ENCODE measurements at places on chromosomes 2 and 18.

GRCh38 chr2:172552547-172553291 is 3.2 kb upstream of the PDK1 start:
- DNase-seq = no peak

- no peak for DNase-seq
Observed at GRCh38 chr2:149100739-149101699, 62.5 kb downstream of the LYPD6B start.

DNA sequence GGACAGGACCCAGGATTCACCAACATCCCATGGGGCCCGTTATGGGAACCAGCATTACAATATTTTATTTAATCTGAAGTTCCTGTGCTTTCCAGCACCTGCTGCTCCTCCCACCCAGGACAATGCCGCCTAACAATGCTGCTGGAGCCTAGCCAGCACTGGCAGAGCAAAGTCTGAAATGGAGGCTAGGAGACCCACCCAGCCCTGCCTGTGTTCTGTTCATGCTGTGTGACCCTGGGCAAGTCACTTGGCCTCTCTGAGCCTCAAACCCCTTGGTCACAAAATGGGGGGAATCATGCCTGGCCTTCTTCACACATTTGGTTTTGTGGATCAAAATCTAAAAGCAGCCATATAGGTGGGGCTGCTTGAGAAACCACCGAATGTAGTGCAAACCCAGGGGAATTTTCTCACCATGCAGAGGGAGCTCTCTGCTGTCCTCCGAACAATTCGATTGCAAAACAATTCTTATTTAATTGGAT is 38.5 kb upstream of the ODC1 start:
- DNase-seq = no peak

DNA sequence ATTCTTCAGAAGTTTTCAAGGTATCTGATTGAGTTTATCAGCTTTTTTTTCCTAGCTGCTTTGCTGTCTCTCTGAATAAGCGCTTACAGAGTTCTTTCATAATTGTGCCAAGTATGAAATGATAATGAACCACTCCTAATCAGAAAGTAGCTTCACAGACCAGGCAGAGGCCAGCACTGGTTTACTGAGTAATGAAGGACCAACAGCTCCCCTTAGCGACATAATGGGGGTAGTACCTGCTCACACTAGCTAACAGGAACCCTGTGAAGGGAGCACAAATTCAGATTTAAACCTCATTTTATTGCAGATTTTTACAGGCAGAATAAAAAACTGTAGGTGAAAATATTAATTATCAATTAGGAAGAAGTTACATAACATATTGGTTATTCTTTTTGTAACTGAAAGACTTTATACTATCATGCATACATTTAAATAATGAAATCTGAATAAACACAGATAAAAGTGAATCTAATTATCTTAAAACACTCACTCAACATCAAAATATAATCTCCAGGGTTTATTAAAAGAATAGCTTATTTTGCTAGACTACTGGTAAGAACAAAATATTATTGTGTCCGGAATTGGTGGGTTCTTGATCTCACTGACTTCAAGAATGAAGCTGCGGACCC is 53.7 kb upstream of the LRRC30 start:
- no peak for DNase-seq

- no peak for DNase-seq
Observed at GRCh38 chr2:171703574-171704347, 16.5 kb downstream of the DYNC1I2 start.

DNA sequence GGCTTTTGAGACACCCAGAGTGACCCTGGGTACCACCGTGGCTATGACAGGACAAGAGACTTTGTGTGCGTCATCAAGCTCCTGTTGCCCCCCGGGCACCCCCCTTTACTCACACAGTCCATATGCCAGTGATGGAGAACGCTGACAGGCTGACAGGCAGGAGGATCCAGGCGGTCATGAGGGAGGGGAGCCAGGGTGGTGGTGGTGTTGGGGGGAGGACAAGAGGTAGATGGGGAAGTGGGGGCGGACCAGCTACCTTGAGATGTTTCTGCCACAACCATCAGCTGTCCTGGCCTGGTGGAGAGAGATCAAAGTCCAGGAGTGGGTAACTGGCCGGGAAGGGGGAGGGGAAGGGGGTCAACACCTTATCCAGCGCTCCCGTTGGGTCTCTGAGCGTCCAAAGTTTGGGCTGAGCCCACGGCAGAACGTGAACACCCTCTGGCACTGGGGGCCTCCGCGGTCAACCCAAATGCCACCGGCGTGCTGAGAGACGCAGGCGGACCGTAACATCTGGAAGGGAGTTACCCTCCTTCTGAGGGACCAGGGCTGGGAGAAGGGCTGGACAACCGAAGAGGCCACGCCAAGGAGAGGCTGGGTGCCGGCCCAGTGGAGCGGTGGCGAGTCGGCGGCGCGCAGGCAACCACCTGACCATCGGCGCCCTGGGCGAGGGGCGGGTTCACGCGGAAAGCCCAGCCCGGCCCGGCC is 575 bp downstream of the TMEM150A start:
- peak; percentile 47 for DNase-seq

DNA sequence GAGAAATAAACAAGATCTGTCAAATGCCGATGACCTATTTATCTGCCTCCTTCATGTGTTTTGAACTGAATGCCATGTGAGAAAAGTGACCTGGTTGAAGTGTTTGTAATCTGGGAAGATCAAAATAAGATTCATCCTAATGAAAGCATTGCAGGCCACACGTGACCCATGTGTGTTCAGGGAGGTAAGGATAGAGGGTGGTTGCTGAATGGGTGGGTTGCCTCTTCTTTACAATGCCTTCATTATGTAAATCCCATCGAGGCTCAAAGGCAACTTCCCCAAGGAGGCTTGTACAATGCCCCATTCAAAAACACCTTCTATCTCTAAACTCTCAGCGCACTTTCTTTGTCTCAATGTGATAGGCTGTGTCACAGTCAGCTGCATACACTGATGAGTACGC is 273.1 kb downstream of the LRATD1 start:
- no peak for DNase-seq

DNA sequence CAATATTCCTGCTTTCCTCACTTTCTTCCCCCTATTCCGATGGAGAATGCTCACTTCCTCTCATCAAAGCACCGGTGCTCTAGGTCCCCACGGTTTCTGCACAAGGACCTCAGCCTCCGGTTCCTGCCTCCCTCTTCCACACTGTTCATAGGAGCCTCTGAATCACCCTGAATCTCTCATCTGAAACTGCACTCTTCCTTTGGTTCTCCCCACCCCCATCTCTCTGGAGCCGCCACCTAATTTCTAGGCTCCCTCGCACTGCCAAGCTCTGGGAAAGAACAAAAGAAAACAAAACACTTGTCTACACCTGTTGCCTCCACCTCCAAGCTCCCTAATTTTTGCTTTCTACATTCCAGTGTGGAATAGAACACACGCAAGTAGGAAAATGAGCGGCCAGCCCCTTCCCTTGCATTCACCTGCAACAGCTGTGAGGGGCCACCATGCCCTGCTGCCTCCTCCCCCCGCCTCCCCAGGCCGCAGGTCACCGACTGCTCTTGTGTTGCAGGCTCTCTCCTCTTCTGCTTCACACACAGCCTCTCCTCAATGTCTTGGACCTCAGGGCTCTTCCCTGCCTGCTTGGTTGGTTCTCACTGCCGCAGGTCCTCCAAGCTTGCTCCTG is 9.6 kb downstream of the FBXO15 start:
- no peak for DNase-seq

- DNase-seq = no peak
Observed at GRCh38 chr2:193566886-193567285, 1372.2 kb upstream of the TMEFF2 start.

GRCh38 chr2:103734911-103735310 is 973.1 kb downstream of the TMEM182 start:
- DNase-seq = no peak

DNA sequence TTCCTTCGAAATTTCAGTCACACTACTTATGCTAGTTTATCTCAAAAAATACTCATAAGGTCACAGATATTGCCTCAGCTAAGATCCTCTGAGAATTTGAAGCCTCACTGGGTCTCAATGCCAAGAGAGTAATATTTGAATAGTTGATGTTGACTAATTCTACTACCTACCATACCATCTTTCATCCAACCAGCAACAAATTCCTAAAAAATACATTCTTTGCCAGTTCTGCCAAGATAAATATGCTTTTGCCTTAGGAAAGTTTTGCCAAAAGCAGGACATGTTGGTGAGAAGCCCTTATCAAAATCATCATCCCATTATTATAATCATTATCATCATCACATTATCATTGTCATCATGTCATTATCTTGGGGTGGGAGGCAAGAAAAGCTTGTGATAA is 544.6 kb upstream of the ZEB2 start:
- DNase-seq = no peak

DNA sequence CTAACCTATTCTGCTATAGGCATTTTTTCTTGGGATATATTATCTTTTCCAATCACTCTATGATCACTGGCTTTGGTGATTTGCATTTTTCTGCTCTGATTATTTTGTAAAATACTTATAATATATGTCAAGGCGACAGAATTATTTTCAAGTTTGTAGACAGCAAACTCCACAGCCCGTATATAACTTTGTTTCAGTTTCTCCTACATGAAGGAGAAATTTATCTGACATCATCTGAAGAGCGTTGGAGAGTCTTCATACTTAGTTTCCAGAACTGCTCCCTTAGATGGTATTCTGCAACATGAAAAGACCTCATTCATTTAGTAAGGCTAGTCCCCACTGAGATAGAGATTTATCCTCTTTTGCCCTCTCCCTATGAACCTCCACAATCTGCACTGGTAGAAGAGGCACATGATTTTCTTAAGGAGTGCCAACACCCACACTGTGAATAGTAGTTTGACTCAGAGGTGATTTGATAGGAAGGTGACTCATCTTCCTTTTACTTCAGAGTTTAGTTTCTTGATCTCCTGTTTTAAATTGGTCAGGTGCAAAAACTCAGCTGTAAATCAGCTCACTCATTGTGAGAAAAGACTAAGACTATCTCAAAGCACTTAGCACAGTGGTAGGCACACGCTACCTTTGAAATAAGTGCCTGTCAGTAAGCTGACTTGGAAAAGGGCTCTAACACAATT is 1848.6 kb upstream of the CELF4 start:
- no peak for DNase-seq

- DNase-seq = no peak
Observed at GRCh38 chr18:28183418-28184078, 6.6 kb upstream of the CDH2 start.

DNA sequence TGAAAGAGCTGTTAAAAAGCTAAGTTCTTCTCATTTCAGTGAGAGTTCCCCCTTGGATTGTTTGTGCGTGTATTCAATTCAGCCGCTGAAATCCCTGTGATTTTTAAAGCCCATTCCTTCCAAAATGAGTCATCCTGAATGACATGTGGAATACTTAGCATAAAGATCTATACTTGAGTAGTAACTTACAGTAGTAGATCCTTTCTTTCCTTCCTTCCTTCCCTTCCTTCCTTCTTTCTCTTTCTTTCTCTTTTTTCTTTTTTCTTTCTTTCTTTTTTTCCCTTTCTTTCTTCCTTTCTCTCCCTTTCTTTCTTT is 18.2 kb upstream of the SOX11 start:
- DNase-seq = no peak

DNA sequence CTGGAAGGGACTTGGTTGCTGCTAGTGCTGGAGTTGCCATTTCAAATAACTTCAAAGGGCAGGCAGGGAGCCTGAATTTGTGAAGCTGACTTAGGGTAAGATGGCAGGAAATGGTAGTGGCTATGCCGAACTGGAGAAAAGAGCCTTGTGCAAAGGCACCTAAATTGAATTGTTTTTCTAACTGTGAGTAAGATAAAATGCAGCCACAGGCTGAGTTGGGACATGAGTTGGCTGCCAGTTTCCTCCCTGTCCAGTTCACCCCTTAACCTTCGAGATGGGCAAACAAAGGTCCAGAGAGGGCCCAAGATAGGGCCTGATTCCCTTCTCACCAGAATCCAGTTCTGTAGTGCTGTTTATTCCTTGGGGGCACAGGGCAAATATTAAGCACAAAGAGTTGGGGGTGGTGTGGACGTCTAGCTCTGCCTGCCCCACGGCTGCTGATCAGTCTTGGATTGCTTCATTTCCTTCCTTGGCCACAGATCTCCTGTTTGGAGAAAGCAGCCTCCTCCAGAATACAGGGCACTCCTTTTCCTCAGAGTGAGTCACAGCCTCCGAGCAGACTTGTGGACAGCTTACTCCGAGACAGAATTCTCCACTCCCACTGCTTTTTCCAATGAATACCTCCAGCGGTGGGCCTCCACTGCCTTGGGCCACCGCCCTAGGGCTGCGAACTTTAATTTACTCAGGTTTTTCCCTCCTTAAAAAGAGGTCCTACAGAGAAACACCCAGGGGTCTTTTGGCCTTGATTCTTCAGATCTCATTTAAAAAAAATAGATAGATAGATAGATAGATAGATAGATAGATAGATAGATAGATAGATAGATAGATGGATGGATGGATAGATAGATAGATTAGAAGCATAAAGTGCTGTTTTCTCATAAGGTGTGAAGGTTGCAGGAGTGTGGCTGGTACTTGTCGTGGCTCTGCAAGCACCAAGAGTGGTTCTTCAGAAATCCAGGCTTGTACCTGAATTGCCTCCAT is 18.4 kb upstream of the SLC20A1 start:
- DNase-seq = no peak

GRCh38 chr2:201250741-201251140 is 9.6 kb upstream of the CASP8 start:
- DNase-seq = no peak

DNA sequence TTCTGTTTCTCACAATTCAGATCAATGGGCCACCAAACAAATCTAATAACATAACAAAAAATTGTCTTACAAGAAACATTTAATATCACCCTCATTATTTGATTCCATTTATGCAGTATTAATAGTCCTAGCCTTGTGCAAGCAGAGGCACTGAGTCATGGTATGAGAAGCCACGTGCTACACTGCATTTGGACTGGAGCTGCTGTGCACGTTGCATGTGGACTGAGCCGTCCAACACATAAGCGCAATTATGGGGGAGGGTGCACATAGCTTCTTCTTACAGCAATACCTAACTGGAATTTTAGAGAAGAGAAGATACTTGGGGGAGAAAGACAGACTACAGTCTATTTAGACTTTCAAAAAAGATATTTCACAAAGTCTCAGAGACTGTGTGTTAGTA is 329.6 kb upstream of the ID2 start:
- no peak for DNase-seq

DNA sequence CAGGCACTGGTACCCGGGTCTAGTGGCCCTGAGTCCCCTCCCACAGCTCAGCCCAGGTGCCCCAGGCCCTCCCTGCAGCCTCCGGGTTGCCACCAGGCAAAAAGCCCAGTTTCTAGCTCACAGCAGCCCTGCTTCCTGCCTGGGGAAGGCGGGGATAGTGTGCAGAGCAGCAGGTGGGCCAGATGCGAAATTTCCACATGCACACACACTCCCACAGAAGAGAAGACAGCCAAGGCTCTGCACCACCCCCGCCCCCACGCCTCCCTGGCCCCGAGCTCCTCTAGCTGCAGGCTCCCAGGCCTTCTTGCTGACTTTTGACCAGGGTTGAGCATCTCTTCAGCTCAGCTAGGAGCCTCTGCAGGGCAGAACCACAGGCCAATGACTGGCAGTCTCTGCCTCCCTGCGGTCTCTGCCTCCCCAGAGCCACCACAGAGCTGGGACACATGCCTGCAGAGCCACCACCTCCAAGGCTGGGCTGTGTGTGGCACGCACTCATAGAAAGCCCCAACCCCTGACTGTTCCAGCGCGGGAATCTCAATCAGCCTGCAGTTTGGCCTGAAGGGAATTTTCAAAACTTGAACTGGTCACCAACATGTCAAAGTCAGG is 7.2 kb downstream of the SLC66A2 start:
- no peak for DNase-seq

GRCh38 chr2:231163011-231163410 is 35.4 kb upstream of the ARMC9 start:
- no peak for DNase-seq

GRCh38 chr18:63078471-63078870 is 241.1 kb downstream of the BCL2 start:
- no peak for DNase-seq
